ENCODE measurements at places on chromosomes 3 and 15.

DNA sequence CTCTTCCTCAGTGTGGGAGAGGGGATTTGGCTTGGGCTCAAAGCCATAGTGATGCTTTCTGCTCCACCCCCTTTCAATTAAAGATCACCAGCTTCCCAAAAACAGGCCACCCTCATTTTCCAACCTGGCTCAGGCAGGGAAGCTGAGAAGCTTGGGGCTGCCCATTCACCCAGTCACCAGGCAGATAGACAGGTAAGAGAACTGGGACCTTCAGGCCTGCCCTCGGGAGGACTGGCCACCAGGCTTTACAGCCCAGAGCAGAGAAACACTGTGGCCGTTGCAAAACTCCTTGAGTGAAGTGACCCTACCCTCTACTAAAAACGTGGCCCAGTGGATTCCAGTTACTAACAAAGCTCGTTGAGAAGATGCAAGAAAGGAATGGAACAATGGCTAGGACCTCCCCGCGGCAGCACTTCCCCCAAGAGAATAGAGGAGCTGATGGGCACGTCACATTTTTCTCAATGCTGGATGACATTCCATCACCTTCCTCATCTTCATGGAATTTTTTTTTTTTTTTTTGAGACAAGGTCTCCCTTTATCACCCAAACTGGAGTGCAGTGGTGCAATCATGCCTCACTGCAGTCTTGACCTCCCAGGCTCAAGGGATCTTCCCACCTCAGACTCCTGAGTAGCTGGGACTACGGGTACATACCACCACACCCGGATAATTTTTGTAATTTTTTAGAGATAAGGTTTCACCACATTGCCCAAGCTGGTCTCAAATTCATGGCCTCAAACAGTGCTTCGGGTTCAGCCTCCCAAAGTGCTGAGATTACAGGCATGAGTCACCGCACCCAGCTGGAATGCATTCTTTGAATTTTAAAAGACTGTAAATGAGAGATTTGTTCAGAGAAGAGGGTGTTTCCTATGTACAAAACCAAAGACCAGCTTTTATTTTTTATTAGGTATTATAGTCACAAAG, 37.9 kb downstream of the LIPC start:
- DNase-seq, result peak; percentile 60

DNA sequence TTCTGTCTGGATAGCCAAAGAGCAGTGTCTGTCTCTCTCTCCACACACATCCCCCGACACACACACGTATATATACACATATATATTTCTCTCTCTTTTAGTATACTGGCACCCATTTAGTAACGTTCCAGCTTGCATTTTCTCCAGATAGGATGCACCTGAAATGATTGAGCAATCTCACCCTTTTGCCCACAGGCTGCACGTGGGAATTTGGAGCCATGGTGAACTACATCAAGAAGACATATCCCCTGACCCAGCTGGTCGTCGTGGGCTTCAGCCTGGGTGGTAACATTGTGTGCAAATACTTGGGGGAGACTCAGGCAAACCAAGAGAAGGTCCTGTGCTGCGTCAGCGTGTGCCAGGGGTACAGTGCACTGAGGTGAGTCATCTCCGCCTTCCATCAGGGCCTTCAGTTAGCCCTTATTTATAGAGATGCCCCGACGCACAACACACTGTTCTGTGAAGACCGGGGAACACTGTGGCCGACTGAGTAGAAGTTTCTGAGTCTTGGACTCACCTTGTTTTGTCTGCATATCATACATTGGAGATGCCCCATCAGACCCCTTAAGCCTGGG, 45.7 kb downstream of the RLBP1 start:
- DNase-seq, result no peak

GRCh38 chr3:111285184-111285538, 213.5 kb downstream of the NECTIN3 start:
- DNase-seq, result no peak

DNA sequence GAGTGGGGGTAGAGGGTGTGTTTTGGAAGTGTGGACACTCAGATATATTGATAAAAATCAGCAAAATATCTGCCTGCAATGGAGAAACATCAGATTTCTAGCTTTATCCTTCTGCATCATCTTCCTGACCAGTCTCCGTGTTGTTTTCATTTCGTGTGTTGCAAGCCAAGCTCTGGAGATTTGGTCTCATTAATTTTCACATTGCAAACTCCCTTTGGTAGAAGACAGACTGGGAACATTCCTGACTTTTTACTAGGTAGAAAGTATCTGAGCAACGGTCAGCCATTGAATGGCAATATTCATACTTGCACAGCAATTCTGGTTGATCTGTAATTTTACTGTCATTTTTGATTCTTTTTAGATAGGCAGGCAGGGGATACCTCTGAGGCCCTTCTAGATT, 30.4 kb downstream of the FSTL1 start:
- DNase-seq, result no peak

- no peak for DNase-seq
These were observed 65.2 kb downstream of the SLC9C1 start for GRCh38 chr3:112228786-112229185.

GRCh38 chr3:37624276-37624675, 237.4 kb upstream of the CTDSPL start:
- DNase-seq, result no peak

DNA sequence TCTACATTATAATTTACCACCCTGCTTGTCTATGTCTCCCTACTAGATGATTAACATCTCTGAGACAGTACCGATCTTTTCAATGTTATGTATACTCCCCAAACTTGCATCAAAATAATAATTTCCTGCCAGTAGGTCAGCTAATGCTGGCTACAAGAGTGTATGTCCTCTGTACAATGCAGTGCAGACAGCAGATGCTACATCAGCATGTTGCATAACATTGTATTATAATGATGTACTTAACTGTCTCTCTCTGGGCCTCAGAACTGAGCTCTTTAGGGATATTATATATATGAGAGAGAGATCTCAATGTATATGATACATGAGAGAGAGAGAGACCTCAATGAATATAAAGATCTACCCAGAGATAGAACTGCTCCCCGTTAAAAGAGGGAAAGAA, 456.6 kb downstream of the SHQ1 start:
- DNase-seq, result no peak

DNA sequence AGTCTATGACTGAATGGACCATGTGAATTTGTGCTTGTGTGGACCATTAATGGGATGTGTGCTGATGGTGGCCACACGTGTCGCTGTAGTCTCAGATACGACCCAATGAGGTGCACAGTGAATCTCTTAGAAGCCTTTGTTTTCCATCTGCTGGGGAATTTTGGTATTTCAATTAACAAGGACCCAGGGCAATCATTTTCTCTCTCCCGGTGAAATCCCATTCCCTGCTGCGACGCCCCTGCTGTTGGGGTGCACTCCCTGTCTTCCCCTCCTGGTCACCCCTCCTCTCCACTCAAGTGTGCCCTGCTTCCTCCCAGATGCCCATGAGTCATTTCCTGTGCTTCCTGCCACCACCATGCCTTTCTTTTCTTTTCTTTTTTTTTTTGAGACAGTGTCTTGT, 32.7 kb downstream of the EBLN2 start:
- no peak for DNase-seq

GRCh38 chr15:38610748-38611147, 46.1 kb upstream of the RASGRP1 start:
- no peak for DNase-seq

GRCh38 chr3:40847551-40847992, 322.8 kb downstream of the ZNF621 start:
- DNase-seq, result no peak

GRCh38 chr3:197155046-197155445, 125.4 kb upstream of the MELTF start:
- DNase-seq, result no peak

GRCh38 chr3:61839256-61839655, 277.9 kb downstream of the PTPRG start:
- DNase-seq, result no peak

DNA sequence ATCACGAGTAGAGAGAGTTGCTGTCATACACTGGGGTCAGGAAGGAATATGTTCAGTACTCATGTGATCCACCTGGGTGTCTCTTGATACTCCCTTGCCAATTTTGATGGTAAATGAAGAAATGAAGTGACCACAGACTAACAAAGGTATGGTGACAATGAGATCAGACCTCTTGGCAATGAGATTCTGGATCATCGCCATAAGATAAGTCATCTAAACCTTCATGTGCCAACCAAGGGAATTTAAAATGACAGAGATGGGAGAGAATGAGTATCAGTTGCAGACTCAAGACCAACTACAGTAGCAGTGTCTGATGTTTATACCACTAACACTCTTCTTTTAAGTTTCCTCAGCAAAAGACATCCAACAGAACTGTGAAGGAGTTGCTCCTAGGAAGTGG, 601.0 kb downstream of the MECOM start:
- no peak for DNase-seq

DNA sequence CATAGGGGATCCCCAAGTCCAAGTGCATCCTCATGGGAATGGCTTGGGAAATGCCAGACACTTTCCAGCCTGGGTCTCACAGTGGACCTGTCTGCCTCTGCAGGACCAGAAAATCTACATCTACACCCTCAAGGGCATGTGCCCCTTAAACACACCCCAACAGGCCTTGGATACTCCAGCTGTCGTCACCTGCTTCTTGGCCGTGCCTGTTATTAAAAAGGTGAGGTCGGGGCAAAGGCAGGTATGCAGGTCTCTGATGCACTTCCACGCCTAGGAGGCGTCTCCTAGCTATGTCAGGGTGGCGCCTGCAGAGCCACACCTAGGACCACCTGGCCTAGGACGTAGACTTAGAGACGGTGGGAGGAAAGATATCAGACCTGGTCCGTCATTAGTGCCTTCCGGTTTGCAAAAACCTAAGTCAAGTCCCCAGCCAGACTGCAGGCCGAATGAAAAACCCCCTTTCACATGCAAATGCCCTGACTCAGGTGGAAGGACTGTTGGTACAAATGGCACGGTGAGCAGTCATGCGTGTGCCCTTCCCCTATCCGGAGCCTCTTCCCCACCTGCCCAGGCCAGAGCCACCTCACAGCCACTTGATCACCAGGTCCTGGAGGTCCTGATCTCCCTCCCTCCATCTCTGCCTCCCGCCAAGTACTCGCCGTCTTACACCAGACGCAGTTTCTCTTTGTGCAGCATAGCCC, 143.5 kb downstream of the LRRK1 start:
- no peak for DNase-seq

GRCh38 chr3:72060447-72061034, 275.6 kb upstream of the PROK2 start:
- DNase-seq, result no peak

DNA sequence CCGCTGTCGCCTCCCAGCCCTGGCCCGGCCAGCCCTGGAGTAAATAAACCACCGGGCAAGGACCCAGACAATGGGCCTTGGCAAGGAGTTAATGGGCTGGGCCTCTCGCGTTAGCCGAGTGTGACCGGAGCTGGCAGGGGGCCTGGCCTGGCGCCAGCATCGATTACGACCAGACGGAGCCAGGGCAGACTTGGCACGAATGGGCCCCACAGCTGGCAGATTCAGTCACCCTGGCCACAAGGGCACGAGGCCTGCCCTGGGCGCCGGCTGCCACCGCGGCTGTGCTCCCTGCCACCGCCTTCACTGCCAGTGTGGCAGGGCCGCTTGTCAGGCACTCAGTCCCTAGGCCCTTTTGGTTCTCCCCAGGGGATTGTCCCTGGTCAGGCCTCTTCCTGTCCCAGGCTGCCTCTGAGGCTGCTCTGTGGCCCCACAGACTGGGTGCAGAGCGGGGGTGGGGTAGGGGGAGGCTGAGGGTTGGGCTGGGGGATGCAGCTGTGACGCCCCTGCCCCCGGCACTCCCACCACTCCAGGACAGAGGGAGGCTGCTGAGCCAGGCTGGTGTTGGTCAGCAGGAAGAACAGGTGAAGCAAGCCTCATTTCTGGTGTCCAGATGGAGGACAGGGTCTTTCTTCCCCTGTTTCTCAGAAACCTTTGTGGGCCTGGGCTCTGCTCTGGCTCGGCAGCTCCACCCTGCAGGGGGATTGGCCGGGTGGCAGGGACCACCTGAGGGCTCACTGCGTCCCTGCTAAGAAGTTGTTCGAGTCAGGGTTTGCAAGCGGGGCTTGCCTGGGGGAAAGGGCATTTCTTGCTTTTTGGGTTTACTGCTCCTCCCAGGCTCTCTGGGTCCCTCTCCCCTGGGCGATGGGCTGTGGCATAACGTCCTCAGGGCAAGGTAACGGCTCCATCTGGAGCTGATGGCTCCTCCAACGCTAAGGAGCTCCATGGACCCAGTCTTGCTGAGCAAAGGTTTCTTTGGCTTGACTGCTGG, 30.5 kb upstream of the SRP14 start:
- DNase-seq, result peak; percentile 69

- no peak for DNase-seq
These were observed 27.6 kb upstream of the LRTM1 start for GRCh38 chr3:54955496-54955895.

- no peak for DNase-seq
These were observed 1100.4 kb downstream of the ROBO2 start for GRCh38 chr3:78140274-78140673.

GRCh38 chr15:39211108-39211979, 369.5 kb upstream of the THBS1 start:
- no peak for DNase-seq

DNA sequence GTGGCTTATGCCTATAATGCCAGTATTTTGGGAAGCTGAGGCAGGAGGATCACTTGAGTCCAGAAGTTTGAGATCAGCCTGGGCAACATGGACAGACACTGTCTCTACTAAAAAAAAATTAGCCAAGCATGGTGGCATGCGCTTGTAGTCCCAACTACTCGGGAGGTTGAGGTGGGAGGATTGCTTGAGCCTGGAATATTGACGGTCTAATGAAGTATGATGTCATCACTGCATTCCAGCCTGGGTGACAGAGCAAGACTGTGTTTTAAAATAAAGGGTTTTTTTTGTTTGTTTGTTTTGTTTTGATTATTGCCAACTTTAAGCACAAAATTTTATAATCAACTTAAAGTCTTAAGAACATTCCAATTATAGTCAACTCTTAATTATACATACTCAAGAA, 6.8 kb downstream of the PLSCR1 start:
- no peak for DNase-seq

DNA sequence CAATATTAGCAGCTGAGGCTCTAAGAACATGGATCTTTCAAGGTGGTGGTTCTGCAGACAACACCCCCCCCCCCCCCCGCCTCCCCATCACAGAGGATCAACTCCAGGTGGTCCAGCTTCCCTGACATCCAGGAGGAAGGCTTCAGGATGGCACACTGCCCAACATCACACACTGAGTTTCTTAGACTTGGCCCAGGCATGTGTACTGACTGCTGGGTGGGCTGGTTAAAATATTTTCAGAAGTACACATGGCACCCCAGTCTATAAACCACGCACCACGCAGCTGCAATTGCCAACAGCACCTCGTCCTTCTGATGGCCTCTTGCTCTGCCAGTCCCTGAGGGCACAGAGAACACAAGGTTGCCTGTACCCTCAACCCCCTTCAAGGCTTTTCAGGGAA, 22.1 kb downstream of the SRPRB start:
- no peak for DNase-seq

DNA sequence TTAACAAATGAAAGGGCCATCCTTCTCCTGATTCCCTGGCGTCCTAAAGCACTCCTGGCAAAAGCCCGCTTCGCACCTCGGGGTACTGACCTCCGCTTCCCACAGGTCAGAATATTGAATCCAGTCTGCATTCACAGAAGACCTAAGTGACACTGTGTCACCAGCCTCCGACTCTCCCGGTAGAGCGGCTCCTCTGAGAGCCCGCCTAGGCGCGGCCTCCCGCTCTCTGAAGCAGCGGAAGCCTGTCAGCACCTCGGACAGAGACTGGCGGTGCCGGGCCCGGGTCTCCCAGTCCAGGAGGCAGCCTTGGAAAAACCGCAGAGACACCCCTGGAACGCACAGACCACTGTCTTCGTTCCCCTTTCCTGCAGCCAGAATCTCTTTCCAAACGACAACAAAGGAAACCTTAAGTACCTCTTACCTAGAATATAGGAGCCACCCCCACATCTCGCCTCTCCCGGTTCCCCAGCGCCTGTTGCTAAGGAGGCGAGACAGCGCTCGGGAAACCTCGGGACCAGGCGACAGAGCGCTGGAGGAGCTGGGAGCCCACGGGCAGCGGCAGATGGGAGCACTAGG, 1.2 kb downstream of the GABRB3 start:
- no peak for DNase-seq

All from kidney capillary endothelial cell (primary cell).